ENCODE measurements at places on chromosomes 2 and 18.
A peak's percentile ranks its signal among the peaks of the same experiment; 100 is the strongest.

- no peak for DNase-seq
These were observed 257.7 kb upstream of the MYT1L start for GRCh38 chr2:2588777-2589176.

DNA sequence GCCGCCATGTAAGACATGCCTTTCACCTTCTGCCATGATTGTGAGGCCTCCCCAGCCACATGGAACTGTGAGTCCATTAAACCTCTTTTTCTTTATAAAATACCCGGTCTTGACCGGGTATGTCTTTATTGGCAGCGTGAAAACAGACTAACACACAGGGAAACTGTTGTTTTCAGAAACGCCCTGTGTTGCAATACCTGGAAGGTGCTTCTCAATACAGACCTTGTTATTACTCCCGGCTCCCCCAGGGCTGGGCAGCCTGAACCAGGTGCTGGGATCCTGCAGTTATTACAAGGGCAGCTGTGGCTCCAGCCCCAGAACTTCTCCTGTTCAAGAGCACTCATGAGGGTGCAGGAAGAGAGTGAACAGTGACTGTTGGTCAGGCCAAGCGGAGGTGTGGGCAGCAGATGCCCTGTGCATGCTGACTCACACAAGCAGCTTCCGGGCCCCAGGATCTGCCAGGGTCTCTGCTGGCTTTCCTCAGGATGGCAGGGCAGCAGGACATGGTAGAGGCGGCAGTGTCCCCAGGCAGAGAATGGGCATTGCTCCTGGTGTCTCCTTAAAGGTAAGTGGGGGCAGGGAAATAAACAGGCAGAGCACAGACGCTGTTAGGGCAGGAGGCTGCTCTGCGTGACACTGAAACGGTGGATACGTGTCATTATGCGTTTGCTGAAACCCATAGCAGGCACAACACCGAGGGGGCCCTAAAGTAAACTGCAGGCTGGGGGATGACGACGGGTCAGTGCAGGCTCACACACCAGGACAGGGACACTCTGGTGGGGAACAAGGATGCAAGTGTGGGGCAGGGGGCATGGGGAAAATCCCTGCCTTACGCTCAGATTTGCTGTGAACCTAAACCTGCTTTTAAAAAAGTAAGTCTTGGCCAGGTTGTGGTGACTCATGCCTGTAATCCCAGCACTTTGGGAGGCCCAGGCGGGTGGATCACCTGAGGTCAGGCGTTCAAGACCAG, 89.1 kb downstream of the NDUFA10 start:
- peak; percentile 6 for DNase-seq

GRCh38 chr18:44821924-44822323, 141.2 kb downstream of the SETBP1 start:
- DNase-seq: no peak

DNA sequence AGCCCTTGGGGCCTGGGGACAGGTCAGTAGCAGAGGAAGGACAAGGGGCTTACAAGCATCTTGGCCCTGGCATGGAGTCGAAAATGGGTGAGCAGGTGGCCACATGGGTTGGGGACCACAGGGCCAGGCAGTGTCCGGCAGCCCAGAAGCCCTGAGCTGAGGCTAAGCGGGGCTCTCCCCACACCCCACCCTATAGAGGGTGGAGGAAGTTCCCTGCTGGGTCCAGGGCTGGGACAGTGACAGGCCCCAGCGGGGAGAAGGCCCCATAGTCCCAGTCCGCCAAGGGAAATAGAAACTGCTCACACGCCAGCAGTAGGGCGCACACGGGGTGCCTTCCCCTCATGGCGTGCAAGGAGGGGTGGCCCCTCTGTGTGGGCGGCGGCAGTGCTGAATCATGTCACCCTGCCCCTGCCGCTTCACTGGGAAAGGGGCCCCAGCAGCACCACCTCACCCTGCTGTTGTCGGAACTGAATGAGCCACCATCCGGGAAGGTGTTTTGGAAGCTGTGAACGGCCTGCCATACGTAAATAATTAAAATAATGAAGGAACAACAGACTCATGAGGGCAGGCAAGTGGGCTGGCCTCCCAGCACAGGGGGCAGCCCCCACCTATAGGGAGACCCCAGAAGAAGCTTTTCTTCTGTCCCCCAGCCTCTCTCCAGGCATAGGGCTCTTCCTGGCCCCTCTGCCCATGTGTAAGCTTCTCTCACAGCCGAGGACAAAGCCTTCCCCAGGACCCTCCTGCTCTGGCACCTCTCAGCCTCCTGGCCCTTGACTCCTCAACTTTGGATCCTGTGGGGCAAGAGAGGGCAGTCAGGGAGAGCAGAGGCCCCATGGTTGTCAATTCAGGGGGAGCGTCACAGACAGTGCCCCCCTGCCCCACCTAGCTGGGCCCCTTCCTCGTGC, 12.7 kb upstream of the DUSP2 start:
- DNase-seq: peak; percentile 98

- DNase-seq: no peak
These were observed 120.5 kb upstream of the CXCR4 start for GRCh38 chr2:136238286-136239078.

DNA sequence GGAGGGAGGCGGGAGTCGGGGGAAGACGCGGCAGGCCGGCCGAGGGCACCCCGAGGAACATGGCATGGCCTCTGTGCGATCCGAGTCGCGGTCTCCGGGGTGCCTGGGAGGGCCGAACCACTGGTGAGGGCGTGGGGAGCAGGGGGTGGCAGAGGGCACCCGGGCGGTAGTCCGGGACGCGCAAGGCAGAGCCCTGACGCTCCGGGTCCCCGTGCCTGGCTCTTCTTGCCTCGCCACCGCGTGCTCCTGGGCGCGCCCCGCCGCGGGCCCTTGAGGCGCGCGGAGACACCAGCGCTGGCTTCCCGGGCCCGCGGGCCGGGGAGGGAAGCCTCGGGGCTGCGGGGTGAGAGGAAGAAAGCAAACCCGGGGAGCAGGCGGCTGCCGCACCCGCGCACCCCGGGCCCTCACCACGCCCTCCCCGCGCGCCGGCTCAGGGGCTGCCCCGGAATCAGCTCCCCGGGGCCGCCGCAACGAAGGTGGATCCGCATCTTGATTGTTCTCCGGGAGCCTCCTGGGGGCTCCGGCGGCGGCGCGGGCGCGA, 4.3 kb downstream of the SOX11 start:
- no peak for DNase-seq

Data from activated naive CD4-positive, alpha-beta T cell treated with anti-CD3 and anti-CD28 coated beads, Interleukin-2, amount 50 U/mL, for 16 hours (primary cell).